ENCODE measurements at places on chromosomes 12 and 14. TPM values are rescaled to one million over a fixed set of nuclear protein-coding genes. Genes with fewer than 3 reads are reported as not detected.

The SLC5A8 gene
- not detected for total RNA-seq

- DNase-seq: no peak
Observed at GRCh38 chr14:23648764-23649460, 12.7 kb downstream of the DHRS2 start.

DNA sequence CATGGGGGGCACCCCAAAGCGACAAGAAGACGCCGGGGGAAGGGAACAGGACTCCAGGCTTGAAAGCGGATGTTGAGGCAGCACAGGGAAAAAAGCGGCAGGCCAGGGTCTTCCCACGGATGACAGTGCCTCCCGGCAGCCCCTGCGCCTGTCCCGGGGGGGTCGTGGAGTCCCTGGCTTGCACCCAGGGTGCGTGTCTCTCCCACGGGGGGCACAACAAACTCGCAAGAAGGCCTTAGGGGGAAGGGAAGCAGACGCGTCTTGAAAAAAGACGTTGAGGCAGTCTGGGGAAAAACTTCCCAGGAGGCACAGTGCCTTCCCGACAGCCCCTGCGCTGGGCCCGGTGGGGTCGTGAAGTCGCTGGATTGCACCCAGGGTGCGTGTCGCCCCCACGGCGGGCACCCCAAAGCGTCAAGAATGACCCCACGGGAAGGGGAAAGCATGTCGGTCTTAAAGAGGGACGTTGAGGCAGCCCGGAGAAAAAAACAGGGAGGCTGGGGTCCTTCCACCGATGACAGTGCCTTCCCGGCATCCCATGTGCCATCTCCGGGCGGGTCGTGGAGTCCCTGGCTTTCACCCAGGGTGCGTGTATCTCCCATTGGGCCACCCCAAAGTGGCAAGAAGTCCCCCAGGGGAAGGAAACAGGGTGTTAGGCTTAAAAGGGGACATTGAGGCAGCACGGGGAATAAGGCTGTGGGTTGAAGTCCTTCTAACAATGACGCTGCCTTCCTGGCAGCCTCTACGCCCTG, 159.9 kb upstream of the ALG10B start:
- no peak for DNase-seq

The SIX6 gene
- not detected for total RNA-seq

- DNase-seq: no peak
Observed at GRCh38 chr14:76430017-76430416, 54.1 kb downstream of the ESRRB start.

The PLEKHG3 gene
- total RNA-seq: 59.3 TPM

The SOAT2 gene
- 0.79 TPM for total RNA-seq

DNA sequence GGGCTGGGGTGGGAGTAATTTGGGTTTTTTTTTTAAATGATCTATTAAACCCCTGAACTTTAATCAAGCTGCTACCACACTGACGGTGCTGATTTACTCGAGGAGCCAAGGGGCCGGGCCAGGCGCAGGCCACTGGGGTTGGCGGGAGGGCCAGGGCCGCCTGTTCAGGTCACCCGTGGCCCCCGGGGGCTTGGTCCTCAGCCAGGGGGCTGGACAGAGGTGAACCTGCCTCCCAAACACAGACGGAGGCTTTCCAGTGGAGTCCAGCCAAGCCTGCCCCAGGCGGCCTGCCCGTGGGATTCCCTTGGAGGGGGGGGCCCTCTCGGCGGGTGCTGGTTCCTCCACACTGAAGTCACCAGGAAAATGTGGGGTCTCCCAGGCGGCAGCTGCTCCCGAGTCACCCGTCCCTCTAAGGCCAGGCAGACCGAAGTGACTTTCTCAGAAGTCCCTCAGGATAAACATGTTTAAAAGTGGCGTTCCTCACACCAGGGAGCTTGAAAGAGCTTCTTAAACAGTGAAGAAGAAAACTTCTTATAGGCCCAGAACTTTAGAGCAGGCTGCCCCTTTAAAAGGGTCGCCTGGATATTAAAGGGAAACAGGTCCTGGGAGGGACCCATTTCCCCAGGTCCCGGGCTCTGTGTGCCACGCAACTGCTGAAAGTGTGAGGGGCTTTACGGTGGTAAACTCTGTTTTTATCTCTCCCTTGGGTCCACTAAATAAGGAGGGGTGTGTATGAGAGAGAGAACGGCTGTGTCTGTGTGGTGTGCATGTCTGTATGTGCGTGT, 167.2 kb upstream of the GSC start:
- no peak for DNase-seq

The MDM2 gene
- 74.3 TPM for total RNA-seq

- DNase-seq: no peak
Observed at GRCh38 chr12:56987011-56987410, 19.3 kb downstream of the ZBTB39 start.

DNA sequence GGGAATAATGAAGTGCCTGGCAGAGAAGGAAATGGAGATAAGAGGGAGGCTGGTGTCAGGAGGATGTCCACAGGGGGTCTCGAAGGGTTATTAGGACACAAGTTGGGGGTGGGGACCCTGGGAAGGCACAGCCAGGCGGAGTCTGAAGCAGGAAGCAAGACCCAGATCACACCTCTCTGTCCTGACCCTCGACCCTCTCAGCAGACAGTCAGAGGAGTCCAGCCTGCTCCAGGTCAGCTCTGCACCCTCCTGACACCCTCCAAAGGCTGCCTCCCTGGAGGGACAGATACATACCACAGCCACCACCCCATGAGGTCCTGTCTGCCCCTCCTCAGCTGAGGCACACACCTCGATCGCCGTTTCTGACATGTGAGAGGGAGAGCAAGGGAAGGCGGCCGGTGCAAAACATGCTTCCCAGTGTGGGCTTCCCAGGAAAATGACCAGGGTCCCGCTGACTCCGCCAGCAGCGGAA, 9.0 kb downstream of the BCL11B start:
- DNase-seq: no peak

- DNase-seq: no peak
Observed at GRCh38 chr12:80791863-80792262, 75.2 kb downstream of the MYF5 start.

The SPX gene
- total RNA-seq: not detected

DNA sequence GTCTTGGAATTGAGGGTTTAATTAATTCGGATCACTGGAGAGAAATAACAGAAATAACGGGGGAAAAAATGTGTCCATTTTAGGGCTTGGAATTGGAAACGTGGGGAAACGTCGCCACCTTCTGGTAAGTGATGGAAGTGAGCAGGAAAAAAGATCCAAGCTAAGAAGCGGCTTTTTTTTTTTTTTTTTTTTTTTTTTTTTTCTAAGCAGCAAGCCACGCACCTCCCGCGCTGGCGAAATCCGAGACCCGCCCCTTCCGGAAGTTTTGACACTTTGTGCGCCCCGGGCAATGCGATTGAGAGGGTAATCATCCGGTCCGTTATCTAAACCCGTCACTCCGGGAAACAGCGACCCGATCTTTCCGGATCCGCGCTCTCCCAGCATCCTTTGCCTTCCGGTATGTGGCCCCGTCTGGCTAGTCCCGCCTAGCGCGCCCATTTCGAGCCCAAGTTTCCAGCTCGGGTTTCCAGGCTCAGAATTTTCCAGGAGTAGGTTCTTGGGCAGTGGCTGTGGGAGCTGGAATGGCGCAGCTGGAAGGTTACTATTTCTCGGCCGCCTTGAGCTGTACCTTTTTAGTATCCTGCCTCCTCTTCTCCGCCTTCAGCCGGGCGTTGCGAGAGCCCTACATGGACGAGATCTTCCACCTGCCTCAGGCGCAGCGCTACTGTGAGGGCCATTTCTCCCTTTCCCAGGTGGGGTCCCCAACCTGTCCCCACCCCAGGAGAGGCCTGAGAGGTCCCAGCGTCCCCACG, at the start of gene ALG10:
ALG10 (plus strand) TSS at position 418 of the 752 bp plus-strand sequence; CDS start at position 522, 104 bp downstream.
- peak; percentile 99 for DNase-seq

DNA sequence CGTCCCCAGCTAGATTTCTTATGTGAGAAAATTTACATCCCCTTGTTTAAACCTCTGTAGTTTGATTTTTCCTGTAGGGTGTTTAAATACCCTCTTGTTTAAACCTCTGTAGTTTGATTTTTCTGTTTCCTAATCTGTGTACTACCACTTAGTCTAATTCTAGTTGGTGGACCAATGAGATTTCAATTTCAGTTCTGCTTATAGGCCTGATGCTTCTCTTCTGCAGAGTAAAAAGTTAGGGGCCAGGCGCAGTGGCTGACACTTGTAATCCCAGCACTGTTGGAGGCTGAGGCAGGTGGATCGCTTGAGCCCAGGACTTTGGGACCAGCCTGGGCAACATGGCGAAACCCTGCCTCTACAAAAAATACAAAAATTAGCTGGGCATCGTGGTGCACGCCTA, 11.5 kb downstream of the UBC start:
- DNase-seq: no peak

GRCh38 chr12:32344047-32344446, 55.3 kb upstream of the FGD4 start:
- no peak for DNase-seq

The EPYC gene
- total RNA-seq: not detected

The KRT74 gene
- total RNA-seq: not detected

The SLC38A1 gene
- 131 TPM for total RNA-seq

GRCh38 chr12:113955109-113955970, 10.8 kb downstream of the RBM19 start:
- DNase-seq: no peak

DNA sequence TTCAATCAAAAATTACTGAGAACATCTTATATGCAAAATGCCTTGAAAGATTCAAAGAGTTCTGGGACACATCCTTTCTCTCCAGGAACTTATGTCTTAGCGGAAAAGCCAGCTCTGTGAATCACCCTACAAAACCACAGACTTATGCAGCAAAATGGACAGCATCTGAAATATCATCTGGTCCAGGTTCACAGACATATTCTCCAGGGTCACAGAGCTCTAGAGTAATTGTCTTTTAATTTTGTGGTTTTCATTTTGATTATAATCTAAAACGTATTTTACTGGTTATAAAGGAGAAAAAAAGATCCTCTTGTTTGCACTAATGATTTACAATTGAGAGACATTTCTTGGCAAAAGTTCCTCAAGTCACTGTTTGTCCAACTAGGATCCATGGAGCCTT, 246.2 kb downstream of the MSRB3 start:
- no peak for DNase-seq

The SLC6A15 gene
- total RNA-seq: not detected

DNA sequence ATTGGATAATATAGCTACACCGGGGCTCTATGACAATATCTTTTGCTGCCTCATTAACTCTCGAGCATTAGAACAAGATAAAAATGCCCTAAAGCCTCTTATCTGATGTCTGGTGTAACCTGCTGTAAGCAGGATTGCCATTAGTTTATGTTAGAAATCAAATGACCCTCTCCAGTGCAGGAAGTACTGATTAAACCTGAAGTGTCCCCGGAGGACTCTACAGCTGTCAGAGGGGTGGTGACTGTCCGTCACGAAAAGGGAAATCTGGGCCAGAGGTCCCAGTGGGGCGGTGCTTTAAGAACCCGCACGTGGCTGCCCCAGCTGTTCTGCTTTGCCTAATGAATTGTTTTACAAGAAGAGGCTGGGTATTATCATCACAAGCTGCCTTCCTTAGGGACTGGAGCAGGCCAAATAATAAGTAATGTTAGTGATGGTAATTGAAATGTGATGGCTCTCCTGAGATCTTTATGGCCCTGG, 55.7 kb downstream of the LIN52 start:
- no peak for DNase-seq

DNA sequence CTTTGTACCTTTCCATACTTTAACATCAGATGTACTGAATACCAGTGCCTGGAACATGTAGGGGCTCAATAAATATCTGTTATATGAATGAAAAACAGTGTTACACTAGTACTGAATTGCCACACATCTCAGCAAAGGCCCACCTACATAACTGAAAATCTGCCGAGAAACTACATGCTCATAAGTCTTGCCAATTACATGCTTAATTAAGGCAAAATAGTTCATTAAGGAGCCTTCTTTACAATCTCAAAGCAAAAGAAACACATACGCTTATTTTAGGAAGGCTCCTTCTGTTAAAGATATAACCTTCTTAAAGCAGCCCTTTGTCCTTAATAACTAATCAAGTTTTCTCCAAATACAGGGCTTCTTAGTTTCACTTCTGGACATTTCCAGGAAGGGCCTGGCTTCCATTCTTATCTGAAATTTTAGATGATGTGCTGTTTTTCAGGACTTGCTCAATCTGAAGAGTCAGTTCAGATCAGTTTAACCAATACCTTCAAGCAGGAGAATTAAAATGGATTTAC, 11.5 kb downstream of the LIMA1 start:
- DNase-seq: no peak

DNA sequence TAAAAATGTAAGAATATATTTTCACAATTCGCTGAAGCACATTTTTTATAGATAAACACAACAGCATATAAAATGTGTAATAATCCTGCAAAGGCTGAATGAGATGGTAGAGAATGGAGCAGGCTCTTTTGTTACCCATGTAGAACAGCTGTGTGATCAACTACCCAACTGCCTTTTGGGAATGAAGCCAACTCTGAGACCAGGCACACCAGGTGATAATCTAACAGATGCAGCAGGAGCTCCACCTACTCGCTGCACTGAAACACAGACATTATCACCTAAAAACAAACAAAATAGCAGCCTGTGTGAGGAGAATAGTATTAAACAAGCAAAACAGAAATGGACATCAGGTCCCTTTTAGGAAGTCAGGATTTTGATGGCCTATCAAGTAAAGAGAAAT, 183.3 kb downstream of the CCDC59 start:
- no peak for DNase-seq

DNA sequence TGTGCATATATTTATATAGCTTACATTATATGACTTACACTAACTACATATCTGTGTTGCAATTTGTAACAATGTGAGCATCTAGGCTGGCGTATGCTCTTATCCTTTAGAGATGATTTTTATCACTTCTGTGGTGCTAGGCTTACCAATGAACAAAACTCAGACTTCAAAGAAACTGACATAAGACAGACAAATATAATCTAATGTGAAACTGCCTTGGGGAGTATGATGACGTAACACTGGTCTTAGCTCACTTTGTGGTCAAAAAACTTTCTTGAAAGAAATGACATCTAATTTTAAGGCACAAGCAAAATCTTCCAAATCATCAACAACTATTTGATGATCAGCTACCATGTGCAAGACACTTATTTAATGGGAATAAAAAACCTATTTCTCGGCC, 50.0 kb downstream of the SOX5 start:
- no peak for DNase-seq

GRCh38 chr14:99729991-99730875, 46.1 kb downstream of the CYP46A1 start:
- no peak for DNase-seq

- no peak for DNase-seq
Observed at GRCh38 chr12:72264548-72265175, 7.5 kb upstream of the TRHDE start.

GRCh38 chr12:67456431-67456901, 187.3 kb downstream of the CAND1 start:
- peak; percentile 24 for DNase-seq

The ZC2HC1C gene
- 13.8 TPM for total RNA-seq
